ENCODE measurements at places on chromosomes 2 and 18.

DNA sequence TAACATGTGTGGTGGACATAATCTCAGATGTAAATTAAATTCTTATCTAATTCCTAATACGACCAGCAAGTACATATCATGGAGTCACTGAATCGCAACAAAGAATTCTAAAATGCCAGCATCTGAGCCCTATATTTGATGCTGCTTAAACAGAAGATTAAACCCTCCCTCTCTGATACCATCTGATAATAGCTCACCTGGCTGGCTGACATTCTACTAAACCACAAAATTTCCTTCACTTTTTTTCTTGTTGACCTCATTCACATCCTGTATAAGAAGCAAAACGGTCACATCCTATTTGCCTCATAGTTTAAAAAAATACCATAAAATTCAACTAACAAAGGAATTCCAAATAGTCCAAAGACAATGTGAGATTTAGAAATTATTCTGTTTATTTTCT, 371.6 kb upstream of the SLC8A1 start:
- no peak for DNase-seq

- no peak for DNase-seq
Observed at GRCh38 chr2:239269173-239269885, 131.5 kb downstream of the HDAC4 start.

GRCh38 chr2:172050479-172051125, 34.7 kb upstream of the DLX1 start:
- DNase-seq, result no peak

DNA sequence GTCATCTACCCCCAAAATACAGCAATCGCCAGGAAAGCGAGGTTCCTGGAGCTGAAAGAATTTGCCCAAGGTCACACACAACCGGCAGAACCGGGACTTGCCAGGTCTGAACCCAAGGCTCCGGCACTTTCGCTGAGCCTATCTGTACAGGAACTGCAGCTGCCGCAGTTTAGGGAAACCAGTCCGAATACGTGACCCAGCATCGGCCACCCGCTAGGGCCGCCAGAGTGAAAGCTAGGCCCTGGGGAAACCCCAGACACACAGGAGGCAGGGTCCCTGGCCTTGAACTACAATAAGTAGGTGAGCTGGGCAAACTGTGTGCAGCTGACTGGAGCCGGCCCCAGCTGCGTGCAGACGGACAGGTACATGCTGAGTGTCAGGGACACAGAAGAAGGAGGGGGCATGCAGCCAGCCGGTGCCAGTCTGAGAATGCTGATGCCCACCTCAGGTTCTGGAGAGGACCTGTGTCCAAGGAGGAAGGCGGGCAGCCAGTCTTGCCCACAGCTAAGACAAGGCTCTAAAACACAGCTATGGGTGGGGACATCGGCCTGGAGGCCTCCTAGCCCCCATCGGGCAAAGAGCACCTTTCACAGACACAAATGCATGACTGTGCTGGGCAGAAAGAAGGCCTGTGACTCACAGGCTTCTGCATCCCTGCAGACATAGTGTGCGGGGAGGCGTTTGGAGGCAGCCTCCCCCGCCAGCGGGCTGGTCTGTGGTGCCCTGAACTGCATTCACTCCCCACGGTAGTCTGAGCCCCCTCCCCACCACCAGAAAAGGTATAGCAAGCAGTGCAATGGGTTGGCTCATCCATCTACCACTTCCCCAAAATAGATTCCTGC, 107.4 kb upstream of the ID2 start:
- DNase-seq, result no peak

DNA sequence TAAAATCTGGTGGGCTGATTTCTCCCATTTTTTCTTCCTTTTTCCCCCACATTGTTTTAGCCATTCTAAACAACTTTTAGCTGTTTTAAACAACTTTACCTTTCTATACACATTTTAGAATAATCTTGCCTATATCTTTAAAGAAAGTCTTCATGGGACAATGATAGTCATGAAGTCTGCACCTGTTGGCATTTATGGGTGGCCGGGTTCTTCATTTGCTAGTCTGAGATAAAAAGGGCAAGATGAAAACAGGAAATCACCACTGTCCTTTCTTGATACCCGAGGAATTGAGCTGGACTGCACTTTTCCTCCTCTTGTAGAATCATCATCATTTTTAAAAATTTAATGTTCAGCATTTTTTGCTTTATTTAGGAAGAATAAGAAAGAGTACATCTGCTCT, 104.5 kb downstream of the ATP9B start:
- no peak for DNase-seq

- DNase-seq, result no peak
Observed at GRCh38 chr2:113703386-113704299, 52.8 kb downstream of the SLC35F5 start.

GRCh38 chr2:85830645-85831044, 58.1 kb downstream of the ST3GAL5 start:
- DNase-seq, result no peak

GRCh38 chr18:63342206-63342605, 22.6 kb upstream of the BCL2 start:
- DNase-seq, result no peak

GRCh38 chr2:58967736-58968135, 726.6 kb upstream of the FANCL start:
- DNase-seq, result no peak

DNA sequence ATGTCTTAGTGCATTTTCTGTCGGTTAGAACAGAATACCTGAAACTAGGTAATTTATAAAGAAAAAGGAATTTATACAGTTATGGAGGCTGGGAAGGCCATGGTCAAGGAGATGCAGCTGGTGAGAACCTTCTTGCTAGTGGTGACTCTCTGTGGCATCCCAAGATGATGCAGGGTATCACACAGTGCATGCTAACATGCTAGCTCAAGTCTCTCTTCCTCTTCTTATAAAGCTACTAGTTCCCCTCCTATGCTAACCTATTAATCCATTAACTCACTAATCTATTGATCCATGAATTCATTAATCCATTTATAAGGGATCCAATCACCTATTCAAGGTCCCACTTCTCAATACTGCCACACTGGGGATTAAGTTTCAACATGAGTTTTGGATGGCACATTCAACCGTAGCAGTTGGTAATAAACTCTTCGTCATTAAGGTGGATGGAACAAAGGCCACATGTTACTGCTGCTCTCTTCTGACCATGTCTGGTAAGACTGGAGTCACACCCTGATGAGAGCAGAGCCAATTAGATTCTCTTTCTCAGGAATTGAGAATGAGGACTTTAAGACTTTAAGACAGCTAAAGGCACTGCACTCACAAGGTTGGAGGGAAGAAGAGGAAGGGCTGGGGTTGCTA, 211.6 kb upstream of the SMAD7 start:
- no peak for DNase-seq

- DNase-seq, result no peak
Observed at GRCh38 chr2:227029426-227030105, 134.4 kb downstream of the COL4A4 start.

- peak; percentile 40 for DNase-seq
Observed at GRCh38 chr2:142131010-142131669, at the start of gene LRP1B. Gene LRP1B, minus strand, starts transcription at chr2:142131016. Its CDS starts 287 bp downstream, at chr2:142130729.

- no peak for DNase-seq
Observed at GRCh38 chr18:8562919-8563318, 46.3 kb upstream of the RAB12 start.

DNA sequence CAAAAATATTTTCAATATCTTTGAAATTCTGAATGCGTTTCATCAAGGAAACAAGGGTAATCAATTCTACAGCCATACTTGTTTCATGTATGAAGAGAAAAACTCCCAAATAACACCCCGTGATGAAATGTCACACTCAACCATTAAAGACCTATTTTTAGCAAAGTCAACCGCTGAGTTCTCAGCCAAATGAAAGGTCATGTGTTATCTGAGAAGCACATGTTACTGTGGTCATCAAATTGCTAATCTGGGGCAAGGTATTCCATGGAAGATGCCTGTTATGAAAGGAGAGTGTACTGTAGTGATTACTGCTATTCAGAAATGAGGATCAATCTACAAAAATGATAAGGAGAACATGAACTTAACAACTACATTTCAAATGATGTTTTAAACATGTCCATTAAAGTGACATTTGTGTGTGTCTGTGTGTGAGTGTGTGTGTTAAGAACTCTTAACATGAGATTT, 126.7 kb downstream of the BCL2 start:
- DNase-seq, result no peak

DNA sequence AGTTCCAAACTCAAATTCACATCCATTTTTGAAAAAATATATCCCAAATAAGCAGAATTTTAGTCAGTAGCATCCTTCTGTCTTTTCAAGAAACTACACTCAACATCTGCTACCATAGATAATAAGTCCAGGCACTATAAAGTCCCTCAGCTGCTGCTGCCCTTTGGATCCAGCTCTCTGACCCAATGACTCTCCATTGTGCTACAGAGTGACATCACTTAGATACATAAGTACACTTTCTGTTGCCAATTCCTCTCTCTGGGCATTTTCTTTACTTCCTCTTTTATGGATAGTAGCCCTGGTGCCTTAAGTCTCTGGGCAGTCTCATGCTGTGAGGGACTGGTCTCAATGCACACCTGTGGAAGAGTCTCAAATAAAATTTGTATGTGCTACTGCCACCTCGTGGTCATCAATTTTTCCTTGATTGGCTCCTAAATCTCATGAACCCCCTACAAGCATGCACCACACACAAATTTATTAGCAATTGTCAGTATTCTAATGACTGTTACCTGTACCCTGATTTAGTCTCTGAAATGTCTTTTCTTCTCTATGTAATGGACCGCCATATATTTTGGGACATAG, 219.2 kb downstream of the LRP1B start:
- peak; percentile 12 for DNase-seq

DNA sequence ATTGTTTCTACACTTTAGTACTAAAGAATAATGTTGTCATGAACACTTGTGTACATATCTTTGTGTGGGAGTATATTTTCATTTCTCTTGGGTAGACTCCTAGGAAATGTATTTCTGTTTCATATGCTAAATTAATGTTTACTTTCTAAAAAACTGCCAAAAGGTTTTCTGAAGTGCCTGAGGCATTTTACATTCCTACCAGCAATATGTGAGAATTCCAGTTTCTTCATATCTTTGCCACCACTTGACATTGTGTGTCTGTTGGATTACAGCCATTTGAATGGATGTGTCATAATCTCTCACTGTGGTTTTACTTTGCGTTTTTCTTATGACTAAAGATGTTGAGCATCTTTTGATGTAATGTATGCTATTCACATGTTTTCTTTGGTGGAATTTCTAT, 428.2 kb upstream of the KCNH7 start:
- DNase-seq, result no peak

DNA sequence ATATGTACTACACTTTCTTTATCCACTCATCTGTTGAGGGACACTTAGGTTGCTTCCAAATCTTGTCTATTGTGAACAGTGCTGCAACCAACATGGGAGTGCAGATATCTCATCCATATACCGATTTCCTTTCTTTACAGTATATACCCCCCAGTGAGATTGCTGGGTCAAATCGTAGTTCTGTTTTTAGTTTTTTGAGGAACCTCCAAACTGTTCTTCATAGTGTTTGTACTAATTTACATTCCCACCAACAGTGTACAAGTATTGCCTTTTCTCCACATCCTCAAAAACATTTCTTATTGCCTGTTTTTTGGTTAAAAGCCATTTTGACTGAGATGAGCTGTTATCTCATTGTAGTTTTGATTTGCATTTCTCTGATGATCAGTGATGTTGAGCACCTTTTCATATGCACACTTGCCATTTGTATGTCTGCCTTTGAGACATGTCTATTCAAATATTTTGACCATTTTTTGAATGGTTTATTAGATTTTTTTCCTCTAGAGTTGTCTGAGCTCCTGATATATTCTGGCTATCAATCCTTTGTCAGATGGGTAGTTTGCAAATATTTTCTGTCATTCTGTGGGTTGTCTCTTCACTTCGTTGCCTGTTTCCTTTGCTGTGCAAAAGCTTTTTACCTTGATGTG, 12.2 kb downstream of the PLEK start:
- DNase-seq, result no peak

GRCh38 chr18:32093523-32093922, 1.8 kb downstream of the RNF138 start:
- no peak for DNase-seq

DNA sequence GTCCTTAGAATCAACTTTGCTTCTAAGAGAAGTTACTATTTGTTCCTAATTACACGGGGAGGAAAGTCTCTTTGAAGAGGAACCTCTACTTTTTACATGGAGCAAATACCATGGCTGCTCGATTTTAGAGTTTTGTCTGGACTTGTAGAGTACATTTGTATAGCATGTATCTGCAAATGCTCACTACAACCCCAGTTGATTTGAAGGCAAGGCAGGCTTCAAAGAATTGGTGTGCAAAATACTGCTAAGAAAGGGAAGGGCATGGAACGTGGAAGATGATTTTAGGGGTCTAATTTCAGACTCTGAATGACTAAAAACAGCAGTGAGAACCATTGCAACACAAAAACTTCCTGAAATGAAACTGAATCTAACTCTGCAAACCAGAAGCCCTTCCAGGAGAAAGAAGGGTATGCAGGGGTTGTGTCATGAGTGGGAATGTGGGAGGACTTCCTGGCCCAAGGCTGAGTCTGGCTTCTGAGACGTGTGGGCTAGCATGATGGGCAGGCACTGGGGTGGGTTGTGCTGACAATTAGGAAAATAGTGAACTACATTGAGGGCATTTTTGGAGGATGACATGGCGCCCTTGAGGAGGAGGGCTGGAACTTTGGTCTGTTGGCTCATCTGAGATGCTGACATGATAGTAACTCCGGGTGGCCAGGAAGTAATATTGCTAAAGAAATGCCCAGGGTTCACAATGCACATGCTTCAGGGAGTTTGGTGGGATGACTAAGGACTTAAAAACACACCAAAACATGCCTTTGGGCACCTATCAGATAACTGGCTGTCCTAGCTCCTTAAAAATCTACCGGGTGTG, 18.9 kb upstream of the IL1R2 start:
- DNase-seq, result no peak

- DNase-seq, result no peak
Observed at GRCh38 chr18:79554321-79554720, 125.3 kb upstream of the CTDP1 start.

- no peak for DNase-seq
Observed at GRCh38 chr2:143083636-143084035, 45.6 kb upstream of the ARHGAP15 start.

DNA sequence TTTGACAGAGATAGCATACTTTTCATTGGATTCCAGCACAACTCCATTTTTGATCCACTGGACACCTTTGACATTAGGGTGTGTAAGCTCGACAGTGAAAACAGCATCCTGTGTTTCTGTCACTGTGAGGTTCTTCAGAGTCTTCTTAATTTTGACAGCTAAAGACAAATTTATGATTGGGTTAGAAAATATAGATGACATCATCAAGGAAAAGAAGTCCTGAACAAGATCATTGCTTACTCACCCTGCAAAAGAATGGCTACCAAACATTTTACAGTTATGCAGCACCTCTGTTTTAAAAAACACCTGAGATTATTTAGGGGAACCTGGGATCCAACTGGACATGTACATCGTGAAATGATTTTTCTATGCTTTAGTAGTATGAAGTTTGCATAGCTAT, 36.7 kb downstream of the TTN start:
- no peak for DNase-seq

GRCh38 chr2:233999182-233999581, 51.3 kb upstream of the SPP2 start:
- no peak for DNase-seq

All from NCI-H1048 (cell line).